ENCODE measurements at places on chromosomes 2 and 18.

DNA sequence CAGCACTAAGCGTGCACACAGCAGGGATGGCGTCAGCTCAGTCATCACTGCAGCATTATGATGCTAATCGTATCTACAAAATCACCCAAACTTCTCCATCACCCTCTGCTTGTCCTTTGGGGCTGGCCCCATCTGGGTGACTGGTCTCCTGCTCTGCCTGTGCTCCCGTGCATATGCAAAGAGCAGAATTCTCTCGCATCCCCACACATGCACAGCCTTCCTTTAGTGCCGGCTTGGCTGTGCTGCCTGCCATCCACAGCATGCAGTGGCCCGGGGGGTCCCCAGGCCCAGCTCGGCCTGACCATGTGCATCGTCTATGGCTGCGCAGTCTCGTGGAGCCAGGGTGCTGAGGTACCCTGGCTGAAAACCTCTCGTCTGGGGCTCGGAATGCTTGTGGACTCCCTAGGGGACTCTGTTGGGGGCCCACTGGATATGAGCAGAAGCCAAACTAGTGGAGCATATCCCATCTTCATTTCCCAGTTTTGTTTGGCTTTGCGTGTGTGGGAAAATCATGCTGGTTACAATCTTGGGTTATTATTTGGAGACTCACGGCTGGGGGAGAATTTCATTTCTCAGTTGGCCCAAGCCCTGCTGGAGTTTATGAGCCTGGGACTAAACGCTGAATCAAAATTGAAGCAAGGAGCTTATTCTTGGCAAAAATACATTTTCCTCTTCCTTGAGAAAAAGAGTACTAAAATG is 70.9 kb upstream of the HS6ST1 start:
- DNase-seq, result no peak

DNA sequence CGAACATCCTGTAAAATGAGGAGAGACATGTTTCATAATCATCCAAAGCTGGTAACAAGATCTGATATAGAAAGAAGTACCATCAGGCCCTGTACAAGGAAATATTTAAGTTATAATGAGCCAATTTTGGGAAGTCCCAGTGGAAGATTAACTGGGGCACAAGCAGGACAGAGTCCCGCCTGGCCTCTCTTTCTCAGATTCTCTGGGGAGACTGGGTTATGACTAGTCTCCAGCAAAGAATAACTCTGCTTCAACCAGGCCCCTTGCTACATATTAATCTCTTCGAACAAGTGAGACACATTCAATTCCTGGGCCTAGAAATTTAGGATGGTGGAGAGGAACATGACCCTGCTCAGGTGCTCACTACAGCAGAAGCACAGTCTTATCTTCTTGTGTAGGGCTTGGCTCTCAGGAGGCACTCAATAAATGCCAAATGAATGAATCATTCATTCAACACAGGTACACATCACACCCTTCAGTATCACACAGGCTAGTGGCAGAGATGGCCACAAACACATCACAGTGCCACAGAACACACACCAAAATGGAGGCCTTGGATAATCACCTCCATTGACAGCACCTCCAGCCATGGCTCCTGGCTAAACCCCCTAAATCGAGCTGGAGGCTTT is 46.4 kb upstream of the RNF152 start:
- no peak for DNase-seq

DNA sequence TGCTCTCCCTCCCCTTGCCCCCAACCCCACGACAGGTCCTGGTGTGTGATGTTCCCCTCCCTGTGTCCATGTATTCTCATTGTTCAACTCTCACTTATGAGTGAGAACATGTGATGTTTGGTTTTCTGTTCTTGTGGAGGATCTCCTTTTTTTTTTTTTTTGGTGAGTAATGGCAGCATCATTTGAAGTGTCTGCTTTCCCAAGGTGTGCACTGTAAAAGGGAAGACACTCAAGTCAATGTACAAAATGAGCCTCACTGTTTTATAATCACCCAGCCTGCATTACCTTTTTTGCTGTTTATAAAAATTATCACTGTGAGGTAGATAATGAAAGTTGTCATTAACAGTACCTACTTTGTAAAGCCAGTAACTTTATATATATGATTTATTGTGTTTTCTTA is 56.9 kb downstream of the INSIG2 start:
- DNase-seq, result no peak

GRCh38 chr2:907706-908105 is 42.9 kb upstream of the SNTG2 start:
- no peak for DNase-seq

- no peak for DNase-seq
These were observed 73.8 kb downstream of the RRM2 start for GRCh38 chr2:10196110-10196892.

GRCh38 chr18:38460657-38461056 is 895.1 kb upstream of the CELF4 start:
- no peak for DNase-seq

DNA sequence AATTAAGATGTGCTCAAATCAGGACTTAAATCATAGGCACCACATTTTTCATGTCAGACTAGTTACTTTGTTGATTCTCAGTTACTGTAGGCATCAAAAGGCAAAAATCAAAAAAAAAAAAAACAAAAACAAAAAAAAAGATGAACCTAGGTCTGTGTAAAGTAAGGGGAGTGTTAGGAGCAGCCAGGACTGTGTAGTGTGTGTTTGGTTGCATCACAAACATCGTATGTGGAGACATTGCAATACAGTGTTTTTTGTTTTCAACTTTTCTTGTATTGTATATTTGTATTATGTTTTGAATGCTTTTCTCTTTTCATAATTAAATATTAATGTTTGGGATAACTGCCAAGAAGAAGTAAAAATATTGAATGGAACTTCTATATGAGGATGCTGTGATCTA is 82.1 kb downstream of the ACSL3 start:
- DNase-seq, result no peak

GRCh38 chr2:10097352-10098148 is 17.3 kb upstream of the CYS1 start:
- DNase-seq, result no peak

- no peak for DNase-seq
These were observed 61.4 kb downstream of the LRATD1 start for GRCh38 chr2:14693874-14694273.

DNA sequence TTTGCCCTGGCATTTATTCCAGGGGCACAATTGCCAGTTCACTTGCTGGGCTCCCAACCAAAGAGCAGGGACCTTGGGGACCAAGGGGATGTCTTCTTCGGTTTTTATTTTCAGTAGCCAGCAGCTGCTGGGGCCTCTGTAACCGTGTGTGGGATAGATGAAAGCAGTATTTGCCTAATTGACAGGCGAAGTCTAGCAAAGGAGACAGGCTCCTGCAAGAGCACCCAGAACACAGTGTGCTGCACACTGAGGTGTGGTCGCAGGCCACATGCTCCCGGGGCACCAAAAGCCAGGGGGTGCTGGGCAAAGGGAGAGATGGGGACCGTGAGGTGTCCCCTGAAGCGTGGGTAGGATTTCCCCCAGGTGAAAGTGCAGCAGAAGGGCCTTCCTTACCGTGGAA is 5.3 kb downstream of the SAG start:
- no peak for DNase-seq

DNA sequence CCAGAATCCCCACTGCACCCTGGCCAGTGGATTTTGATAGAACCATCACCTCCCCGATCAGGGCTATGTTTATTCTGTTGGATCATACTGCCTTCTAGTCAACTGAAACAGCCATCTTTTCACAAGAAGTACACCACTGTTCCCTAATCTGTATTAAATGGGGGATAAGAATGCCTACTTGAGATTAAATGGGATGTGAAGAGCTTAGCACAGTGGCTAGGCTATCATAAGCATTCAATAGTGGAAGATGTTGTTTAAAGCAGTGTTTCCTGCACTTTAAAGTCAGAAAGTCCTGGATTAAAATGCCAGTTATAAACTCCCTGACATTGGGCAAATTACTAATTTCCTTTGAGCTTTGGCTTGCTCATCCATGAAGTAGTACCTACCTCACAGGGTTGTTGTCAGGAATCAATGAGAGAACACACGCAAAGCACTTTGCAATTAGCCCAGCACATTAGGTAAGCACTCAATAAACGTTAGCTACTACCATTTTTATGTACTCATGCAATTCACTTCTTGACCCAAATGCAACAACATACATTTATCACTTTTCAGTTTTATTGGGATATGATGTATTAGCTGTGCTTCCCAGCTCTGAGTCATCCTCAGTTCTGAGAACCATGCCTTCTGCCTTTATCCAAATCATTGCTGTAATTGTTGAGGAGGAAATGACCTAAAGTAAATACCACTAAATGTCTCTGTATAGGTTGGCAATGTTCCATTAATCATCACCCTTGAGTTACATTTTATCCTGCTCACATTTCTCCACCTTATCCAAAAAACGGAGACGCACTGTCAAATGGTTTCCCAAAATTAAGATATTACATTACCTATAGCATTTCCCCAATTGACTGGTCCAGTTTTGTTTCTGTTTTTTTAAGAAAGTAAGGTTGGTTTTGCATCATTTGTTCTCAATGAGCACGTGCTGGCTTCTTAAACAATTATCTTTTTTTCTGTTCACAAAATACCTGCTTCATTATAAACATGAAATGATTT is 2.1 kb downstream of the TMEM247 start:
- DNase-seq, result no peak

- DNase-seq, result no peak
These were observed 46.9 kb downstream of the SLC66A2 start for GRCh38 chr18:79904357-79905147.

- no peak for DNase-seq
These were observed 7.6 kb downstream of the STAMBP start for GRCh38 chr2:73836141-73836943.

GRCh38 chr2:171893196-171893823 is 734 bp downstream of the SLC25A12 start:
- no peak for DNase-seq

GRCh38 chr2:206993964-206994363 is 54.6 kb downstream of the CPO start:
- DNase-seq, result no peak

DNA sequence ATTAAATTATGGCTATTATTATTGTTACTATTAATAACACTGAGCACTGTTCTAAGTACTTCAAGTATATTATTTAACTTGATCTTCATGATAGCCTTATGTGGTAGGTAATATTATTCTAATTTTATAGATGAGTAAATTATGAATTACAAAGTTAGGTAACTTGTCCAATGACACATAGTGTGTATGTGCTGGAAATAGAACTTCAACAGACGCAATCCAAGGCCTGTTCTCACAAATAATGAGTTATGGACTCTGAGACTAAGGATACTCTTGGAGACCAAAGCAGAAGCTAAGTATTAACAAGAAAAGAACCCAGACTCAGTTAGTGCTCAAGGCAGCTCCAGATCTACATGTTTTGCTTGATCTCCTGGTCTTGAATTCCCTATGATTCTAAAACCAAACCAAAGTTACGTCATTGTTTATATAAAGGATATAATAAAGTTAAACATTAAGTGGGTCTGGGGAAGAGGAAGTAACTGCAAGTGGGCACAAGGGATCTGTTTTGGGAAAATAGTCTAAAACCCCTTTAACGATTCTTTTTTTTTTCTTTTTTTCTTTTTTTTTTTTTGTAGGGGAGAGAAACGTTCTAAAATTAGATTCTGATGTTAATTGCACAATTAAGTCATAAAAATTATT is 211.3 kb downstream of the ERBB4 start:
- DNase-seq, result no peak
